ENCODE measurements at places on chromosomes 5 and 9.

GRCh38 chr9:107815782-107816560 lies 326.4 kb upstream of the KLF4 start:
- DNase-seq = no peak

DNA sequence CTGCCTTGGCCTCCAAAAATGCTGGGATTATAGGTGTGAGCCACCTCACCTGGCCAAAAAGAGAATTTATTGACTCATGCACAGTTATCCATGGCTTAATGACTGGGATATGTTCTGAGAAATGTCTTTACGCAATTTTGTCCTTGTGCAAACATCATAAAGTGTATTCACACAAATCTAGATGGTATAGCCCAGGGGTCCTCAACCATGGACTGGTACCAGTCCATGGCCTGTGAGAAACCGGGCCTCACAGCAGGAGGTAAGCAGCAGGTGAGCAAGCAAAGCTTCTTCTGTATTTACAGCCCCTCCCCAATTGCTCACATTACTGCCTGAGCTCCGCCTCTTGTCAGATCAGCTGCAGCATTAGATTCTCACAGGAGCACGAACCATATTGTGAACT lies 12.4 kb upstream of the SIL1 start:
- DNase-seq = no peak

GRCh38 chr9:3035579-3036332 lies 191.9 kb upstream of the PUM3 start:
- DNase-seq = no peak

DNA sequence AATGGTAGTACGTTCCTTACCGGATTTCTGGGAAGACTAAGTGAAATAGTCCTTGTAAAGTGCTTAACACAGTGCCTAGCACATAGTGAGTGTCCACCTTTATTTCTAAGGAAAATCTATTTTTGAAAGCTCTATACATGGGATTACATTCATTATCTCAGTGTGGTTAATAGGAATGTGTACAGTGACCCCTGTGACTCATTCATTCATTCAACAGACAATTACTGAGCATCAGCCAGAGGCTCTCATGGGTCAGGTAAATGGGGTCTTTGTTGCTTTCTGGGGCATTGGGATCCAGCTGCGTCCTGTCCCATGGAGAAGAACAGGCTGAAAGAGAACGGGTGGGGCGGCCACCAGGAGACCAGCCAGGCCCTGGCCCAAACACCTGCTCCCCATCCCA lies 226.2 kb upstream of the TBC1D2 start:
- no peak for DNase-seq

DNA sequence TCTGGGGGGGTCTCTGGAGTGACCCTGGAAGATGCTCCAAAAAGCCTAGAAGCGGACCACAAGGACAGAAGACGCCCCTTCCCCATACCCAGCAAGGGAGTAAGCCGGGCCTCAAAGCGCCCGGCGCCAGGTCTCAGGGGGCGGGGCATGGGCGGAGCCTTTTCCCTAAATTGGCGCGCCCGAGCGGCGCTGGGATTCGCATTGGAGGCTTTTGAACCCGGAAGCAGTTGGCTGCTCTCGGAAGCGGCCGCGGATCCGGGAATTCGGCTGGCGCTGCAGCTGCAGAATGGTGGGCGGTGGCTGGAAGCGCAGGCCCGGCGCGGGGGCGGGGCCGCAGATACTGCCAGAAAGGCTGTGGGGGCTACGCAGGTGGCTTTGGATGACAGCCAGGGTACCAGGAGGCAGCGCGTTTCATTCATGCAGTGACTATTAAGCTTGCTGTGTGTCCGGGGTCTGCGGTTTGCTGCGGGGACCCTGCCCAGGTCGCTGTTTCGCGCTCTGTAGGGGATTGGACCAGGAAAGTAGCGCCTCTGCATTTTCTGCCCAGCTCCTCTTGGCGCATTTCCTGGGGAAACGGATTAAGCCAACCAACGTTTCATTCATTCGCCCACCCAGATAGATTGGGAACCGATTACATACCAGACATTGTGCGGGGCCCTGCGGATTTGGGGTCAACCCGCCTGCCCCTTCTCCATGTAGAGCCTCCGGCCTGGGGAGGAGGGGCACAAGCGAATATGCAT lies 83.0 kb upstream of the FREM1 start:
- DNase-seq = peak; percentile 68

- no peak for DNase-seq
Observed at GRCh38 chr9:37032713-37033112, 1.4 kb downstream of the PAX5 start.

DNA sequence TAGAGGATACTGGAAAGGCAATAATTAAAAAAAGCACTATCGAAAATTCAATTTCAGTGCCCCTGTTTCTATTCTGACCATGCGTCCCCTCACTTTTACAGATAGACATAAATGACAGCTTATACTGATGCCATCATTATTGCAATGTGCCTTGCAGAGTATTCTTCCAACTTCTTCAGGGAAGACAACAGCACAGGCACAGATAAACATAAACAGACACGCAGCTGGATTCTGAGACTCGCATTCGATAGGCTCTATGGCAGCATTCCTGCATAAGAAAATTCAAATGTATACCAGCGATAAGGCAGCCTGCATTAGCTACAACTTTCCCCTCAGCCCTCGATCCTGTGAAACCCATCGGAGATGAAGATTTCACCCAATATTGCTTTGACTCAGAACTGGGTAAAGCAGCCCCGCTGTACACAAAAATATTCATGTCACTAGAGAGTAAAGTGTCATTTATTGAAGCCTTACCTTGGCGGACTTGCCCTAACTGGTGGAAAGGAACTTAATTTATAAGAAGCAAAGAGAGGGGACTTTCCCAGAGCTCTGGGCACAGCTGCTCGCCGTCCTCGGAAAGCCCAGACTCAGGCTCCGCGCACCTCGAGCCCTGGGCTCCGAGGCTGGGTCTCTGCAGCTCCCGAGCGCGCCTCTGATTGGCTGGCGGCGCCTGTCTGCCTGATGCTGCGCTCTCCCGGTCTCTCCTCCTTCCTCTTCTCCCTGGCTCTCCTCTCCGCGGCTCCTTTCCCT lies at the start of gene CDH18:
Gene CDH18, minus strand, starts transcription at position 589 of the 750 bp plus-strand sequence. CDS start 149,214 bp downstream, outside the sequence.
- no peak for DNase-seq

DNA sequence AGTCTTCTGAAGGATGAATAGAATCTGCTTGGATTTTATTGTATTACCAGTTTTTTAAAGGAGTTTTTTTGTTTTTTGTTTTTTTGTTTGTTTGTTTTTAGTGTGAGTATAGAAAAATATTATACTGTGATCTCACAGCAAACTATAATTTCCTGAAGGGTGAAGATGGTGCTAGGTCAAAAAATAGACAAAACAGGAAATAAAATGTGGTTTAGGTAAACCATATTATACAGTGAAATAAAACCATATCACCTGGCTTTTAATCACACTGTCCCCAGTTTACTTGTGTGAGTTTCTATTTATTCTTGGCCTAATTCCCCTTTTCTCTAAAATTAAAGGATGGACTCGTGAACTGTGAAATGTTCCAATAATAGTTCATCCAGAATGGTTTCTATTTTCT lies 841.3 kb upstream of the CTNND2 start:
- DNase-seq = no peak

GRCh38 chr5:178569485-178569884 lies 20.7 kb downstream of the COL23A1 start:
- DNase-seq = no peak

DNA sequence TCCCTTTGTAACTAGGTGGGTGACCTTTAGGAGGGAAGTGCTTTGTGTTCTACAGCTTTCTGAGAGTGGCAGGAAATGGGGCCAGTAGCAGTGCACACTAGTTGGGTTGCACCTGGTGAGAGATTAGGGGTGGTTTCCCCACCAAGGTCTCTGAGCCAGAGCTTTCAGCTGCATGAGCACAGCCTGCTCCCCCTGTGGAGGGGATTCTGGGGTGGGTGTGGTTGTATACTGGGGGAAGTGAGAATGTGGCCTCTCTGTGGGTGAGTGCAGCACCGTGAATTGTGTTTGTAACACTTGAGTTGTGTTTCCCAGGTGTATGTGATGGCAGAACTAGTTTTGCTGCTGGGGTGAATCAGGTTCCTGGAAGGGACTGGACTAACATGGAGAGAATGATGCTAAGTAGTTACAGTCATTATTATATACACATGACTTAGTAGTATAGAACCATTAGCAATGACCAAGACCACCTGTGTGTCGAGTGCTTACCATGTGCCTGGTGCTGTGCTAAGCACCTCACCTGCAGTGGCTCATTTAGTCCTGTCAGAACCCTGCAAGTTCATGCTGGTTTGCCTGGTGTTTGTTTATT lies 11.8 kb upstream of the CXXC5 start:
- DNase-seq = peak; percentile 73

DNA sequence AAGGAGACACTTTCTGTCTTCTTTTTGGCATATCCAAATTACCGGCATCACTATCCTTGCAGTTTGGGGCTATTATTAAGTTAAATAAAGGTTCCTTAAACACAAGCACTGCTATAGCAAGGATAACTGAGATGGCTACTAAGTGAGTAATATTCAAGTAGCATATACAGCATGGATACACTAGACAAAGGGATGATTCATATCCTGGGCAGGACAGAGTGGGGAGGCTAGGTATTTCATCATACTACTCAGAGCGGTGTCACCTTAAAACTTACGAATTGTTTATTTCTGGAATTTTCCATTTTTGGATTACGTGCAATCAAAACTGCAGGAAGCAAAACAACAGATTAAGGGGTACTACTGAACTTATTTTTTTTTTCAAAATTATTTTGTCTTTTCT lies 54.1 kb downstream of the FER start:
- DNase-seq = no peak

DNA sequence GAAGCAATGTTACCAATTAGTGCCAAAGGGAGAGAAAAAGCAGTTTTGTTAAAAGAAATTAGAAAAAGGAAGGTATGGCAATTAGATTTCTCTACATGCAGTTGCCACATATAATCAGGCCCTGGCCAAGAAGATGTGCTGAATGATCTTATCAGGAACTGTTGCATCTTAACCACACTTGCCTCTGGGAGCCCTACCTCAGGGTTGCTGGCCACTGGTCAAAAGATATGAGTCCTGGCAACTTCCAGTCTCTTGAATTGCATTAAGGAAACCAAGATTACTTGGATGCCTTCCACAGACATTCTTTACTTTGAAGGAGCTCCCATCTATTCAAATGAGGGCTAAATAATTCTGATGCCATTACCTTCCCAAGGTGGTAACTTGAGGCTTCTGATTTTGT lies 60.4 kb downstream of the TNC start:
- DNase-seq = no peak

DNA sequence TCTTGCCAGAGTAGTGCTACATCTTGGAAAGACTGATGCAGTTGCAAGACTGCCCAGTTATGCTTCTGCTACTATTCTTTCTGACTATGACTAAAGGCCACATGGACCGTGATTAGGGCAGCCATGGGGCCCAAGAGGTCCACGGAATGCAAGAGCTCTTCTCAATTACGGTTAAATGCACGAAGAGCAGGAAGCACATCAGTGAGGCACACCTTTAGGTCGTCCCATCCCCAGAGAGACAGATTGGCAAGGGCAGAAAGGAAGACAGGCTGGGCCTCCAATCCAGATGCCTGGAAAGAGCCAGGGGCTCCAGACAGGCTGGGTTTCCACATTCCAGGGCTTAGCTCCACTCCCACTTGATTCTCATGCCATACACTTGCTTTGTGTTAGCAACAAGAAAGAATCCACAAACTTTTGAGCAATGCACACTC lies 132.3 kb upstream of the SLIT3 start:
- DNase-seq = no peak

DNA sequence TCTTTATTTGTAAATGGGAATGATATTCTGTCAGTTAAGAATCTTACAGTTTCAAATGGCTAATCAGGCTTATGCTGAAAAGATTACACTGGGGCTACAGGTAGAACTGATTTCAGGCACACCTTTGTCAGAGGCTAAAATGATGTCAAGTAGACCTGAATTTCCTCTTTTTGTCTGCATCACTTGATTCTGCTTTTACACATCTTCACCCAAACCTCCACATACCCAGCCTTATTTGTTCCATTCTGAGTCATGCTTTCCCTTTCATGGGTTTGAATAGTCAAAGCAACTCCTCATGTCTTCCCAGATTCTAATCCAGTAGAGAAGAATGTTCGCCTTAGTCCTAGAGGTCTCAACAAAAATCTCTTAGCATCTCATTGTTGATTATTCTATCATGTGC lies 156.4 kb downstream of the CWC27 start:
- no peak for DNase-seq

Data from activated T-cell treated with anti-CD3 and anti-CD28 coated beads, Interleukin-2, amount 50 U/mL, for 48 hours (primary cell).